ENCODE measurements at places on chromosomes 4 and X.

- DNase-seq = no peak
These were observed 53.2 kb downstream of the PPM1K start for GRCh38 chr4:88230969-88231771.

DNA sequence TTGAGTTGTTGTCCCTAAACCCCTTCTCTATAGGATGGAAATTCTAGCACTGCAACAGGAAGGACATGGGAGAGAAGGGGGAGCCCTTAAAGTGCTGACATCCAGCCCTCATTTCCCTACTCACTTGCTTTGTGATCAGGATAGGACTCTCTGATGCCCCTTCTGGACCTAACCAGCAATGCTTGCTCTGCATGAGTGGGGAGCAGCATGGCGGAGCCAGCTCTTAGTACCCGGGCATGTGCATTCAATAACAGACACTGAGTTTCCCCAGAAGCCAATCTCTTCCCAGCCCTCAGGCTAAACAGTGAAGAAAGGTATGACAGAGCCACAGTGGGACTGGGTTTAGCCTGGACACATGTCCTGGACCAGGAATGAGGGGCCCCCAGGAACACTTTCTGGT, 14.0 kb downstream of the SOD3 start:
- no peak for DNase-seq

DNA sequence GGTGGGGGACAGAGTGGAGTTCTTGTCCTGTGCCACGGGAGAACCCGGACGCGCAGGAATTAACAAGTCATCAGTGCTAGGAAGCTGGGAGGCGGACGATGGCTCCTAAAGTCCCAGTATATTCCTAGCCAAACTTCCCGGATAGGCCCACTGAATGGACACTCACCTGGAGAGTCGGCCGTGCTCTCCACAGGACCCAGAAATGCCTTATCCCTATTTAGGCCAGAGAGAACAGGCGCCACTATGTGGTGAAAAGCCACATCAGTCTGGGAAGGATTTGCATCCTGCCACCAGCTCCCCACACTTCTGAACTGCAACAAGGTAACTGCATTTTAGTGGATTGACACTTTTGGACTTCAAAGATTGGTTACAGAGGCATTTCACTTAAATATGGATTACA, 1.1 kb downstream of the CFAP299 start:
- DNase-seq = no peak

GRCh38 chr4:57633212-57633859, 523.2 kb upstream of the IGFBP7 start:
- no peak for DNase-seq

DNA sequence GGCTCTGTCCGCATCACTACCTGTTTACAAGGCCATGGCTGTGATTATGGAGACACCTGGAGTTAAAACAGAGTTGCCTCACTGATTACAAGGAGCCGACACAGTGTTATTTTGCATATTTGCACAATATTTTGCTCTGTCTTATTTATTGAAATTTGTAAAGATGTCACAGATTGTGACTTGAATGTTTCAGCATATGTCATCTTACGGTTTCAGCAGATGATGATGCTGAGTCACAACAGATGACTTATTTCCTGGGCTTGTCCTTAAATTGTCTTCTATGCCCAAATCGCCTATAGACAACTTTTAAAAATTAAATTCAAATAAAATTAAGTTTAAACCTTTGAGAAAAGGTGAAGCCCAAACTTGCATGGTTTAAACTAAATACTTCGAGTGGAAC, 87.1 kb upstream of the INPP4B start:
- DNase-seq = no peak

- DNase-seq = no peak
These were observed 51.7 kb downstream of the METTL14 start for GRCh38 chr4:118736900-118737299.

DNA sequence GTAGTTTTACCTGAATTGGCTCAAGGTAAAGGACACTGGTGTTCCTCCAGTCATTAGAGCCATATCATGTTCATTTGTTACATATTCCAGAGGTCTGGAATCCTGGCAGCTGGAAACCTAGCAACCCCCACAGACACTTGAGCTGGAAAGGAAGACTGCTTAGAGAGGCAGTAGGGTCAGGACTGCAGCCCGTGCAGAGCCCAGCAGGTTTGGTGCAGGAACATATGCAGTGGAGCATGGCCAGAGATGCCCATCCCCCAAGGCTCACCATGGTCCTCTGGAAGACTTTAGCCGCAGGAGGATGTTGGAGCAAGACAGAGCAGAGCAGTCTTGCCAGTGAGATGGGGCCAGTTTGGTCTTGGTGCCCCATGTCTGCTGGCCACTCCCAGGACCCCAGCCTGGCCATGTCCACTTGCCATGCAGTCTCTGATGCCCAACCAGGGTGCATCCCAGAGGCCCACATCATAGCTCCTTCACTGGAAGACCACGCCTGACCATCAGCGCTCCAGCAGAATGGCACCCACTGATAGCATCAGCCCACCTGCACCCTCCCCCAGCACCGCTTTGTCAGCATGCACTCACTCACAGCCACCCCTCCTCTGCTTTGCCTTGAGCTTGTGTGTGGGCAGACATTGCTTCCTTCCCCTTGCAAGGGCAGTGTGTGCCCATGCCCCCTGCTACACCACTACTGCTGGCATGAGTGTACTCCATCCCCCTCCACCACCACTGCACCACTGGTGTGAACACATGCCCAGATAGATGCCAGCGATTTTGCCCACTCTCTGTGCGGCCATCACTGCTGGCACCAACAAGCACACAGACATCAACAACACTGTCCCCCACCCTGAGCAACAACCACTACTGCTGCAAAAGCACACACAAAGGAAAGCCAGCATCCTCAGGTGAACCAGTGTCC, 190.3 kb upstream of the SPOCK3 start:
- DNase-seq = no peak

- no peak for DNase-seq
These were observed 5.7 kb upstream of the DGAT2L6 start for GRCh38 chrX:70171624-70172023.

DNA sequence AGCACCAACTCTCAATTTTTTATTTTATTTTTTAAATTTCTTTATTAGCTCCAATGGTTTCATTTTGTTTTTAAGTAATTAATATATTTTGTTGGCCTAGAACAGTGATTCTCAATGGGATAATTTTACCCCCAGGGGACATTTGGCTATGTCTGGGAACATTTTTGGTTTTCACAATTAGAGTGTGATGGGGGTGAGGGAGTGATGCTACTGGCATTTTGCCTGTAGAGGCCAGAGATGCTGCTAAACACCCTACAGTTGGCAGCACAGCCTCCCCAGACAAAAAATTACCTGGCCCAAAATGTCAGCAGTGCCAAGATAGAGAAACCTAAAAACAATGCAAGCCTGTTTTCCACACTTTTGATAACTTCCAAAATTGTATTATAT, 64.6 kb downstream of the HHIP start:
- no peak for DNase-seq

- no peak for DNase-seq
These were observed 42.4 kb downstream of the FNIP2 start for GRCh38 chr4:158811216-158811540.

- DNase-seq = no peak
These were observed 38.0 kb downstream of the GPM6B start for GRCh38 chrX:13778916-13779315.

DNA sequence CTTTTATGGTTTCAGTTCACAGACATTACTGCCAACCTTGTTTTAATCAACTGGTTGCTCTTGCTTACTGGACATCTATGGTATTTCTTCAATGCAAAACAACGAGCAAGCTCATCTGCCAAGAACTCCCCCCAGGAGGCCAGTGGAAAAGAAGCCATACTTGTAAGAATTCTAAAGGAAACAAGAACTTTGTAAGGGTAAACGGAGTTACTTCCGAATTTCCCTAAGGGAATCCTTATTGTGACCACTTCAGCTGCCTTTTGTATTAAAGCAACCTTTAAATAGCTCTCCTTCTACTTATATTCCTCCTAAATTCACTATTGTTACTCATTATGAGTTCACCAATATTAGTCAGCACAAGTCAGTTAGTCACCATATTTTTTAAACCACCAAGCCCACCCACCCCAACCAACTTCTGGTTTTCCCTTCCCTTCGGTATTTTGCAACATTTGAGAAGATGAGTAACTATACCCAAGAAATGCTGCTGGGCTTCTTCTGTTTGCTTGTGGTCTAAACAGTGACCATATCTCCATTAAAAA, 602.8 kb upstream of the DIPK2B start:
- DNase-seq = peak; percentile 50

DNA sequence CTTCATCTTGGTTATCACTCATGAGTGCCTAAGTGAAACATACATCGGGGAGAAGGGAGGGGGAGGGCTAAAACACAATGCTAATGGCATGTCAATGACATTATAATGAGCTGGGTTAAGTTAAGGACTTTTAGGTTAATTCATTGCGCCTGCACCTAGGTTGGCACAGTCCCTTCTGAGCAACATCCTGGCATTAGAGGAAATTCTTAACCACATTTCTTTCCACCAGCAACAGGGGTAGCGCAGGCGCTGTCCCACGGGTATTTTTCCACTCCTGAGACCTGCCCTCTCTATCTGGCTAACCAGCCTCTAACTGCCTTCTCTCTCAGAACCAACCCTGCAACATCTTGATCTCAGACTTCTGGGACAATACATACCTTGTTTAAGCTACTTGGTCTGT, 39.0 kb upstream of the PROM1 start:
- peak; percentile 58 for DNase-seq

- no peak for DNase-seq
These were observed 10.5 kb upstream of the UCP1 start for GRCh38 chr4:140579278-140579677.

DNA sequence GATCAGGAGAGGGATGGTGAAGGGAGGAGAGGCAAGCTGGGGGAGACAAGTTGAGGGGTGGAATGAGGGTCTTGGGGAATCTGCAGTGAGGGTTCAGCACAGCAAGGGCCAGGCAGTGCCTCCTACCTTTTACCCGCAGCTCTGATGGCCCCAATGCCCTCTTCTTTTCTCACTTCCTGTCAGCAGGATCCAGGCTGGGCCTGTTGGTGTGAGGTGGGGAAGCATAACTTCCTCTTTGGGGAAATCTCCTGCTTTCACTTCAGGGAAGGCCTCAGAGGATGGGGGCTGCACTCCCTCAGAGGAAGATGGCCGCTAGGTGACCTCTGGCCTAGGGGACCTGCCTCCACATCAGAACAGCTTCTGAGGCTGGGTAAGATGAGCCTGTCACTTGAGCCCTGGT, 36.5 kb downstream of the EFNB1 start:
- no peak for DNase-seq

GRCh38 chrX:137166591-137166990, 132.8 kb upstream of the GPR101 start:
- DNase-seq = no peak

GRCh38 chrX:132331532-132331931, 112.3 kb upstream of the RAP2C start:
- no peak for DNase-seq

DNA sequence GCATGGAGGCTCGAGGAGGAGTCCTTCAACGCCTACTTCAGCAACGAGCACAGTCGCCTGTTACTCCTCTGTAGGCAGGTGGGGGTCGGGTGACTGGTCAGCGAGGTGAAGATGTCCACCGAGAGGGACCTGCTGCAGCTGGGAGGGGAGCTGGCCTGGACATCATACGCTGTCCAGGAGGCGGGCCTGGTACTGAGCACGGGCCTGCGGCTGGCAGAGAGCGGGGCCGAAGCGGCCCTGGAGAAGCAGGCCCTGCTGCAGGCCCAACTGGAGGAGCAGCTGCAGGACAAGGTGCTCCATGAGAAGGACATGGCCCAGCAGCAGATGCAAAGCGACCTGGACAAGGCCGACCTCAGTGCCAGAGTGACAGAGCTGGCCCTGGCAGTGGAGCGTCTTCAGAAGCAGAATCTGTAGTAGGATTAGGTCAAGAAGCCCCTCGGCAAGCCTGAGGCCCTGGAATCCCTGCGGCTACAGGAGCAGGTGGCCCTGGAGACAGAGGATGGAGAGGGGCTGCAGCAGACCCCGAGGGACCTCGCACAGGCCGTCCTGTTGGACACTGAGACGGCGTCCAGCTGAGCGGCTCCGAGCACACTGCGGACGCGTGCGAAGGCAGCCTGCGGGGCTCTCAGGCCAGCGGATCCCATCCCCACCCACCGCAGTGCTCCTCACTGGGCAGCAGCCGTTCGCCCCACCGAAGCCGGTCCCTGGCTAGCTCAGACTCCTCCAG, 11.9 kb downstream of the SMIM10L2A start:
- no peak for DNase-seq

GRCh38 chr4:26613237-26613636, 29.4 kb downstream of the TBC1D19 start:
- no peak for DNase-seq

DNA sequence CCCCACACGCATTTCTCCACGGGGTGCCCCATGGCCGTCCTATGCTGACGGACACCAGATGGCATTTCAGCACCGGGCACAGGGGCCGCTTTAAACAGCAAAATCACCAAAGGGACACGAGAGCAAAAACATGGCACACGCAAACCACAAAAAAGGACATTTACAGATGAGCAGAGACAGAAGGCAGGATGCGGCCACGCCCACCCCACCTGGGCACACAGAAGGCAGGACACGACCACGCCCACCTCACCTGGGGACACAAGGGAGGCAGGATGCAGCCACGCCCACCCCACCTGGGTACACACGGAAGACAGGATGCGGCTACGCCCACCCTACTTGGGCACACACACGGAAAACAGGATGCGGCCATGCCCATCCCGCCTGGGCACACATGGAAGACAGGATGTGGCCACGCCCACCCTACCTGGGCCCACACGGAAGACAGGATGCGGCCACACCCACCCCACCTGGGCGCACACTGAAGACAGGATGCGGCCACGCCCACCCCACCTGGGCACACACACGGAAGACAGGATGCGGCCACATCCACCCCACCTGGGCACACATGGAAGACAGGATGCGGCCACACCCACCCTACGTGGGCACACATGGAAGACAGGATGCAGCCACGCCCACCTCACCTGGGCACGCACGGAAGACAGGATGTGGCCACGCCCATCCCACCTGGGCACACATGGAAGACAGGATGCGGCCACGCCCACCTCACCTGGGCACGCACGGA, 69.1 kb downstream of the FAM53A start:
- DNase-seq = no peak

DNA sequence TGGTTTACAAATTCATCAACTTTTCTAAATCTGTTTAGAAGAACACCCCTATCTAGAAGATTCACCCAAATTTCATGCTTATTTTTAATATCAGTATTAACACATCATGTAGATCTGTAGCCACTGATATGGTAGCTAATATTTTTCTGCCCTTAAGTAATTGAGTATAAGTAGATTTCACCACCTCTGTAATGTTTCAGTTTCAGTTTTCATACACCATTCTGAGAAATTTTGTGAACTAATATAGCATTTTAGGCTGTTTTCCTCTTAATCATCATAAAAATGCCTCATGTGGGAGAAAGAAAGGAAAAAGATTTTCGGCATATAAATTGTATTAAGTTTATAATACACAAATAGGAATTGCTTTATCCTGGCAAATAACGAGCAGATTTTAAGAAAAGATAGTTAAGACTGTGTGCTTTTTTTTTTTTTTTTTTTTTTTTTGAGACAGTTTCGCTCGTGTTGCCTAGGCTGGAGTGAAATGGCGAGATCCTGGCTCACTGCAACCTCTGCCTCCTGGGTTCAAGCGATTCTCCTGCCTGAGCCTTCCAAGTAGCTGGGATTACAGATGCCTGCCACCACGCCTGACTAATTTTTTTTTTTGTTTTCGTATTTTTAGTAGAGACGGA, 21.4 kb upstream of the RBPJ start:
- no peak for DNase-seq

GRCh38 chrX:115372152-115372551, 82.6 kb downstream of the LUZP4 start:
- no peak for DNase-seq

- DNase-seq = no peak
These were observed 208.7 kb upstream of the FTHL17 start for GRCh38 chrX:31280580-31280979.

- DNase-seq = no peak
These were observed 372.4 kb upstream of the SLIT2 start for GRCh38 chr4:19879330-19879729.
